ENCODE measurements at places on chromosomes 1 and 21.

- DNase-seq: no peak
Measured at GRCh38 chr21:33975548-33976081, 60.0 kb upstream of the ATP5PO start.

DNA sequence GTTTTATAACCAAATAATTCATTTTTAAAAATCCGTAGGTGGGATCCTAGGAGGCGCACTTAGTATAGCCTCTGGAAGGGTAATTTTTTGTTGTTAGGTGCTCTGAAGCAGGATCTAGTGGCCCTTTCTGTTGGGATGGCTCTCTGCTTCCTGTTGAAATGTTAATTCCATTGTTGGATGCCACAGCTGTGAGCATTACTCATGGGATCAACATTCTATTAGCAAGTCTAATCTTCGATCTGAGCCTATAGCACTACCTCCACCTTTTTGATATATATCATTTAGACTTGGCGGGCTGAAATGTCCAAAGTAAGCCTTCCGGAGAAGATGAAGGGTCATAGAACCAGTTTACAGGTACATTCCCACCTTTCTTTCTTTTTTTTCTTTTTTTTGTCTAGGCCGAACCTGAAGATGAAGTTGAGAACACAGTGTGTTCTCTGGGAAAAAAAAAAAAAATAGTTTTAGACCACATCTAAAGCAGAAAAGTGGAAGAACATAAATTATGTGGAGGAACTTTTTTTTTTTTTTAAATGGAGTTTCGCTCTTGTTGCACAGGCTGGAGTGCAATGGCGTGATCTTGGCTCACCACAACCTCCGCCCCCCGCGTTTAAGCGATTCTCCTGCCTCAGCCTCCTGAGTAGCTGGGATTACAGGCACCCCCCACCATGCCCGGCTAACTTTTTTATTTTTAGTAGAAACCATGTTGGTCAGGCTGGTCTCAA is 1.4 kb downstream of the CXADR start:
- no peak for DNase-seq

DNA sequence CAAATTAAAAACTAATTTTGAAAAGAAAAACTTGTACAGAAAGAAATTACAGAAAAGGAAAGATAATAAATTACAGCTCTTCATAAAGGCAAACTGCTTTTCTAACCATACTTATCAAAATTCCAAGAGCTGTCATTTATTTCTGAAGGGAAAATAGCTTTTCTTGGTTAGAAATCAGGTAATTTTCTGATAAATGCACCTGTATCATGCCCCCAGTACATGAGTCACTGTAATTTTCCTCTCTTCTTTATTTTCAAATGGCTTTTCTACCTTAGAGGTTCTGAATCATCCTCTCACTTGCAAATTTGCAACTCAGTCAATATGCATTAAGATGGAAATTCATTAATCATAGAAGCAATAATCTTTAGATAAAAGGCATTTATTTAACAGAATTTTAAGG is 100.1 kb downstream of the SLC35F3 start:
- no peak for DNase-seq

- peak; percentile 32 for DNase-seq
Measured at GRCh38 chr1:42931108-42931539, 27.5 kb downstream of the SLC2A1 start.

DNA sequence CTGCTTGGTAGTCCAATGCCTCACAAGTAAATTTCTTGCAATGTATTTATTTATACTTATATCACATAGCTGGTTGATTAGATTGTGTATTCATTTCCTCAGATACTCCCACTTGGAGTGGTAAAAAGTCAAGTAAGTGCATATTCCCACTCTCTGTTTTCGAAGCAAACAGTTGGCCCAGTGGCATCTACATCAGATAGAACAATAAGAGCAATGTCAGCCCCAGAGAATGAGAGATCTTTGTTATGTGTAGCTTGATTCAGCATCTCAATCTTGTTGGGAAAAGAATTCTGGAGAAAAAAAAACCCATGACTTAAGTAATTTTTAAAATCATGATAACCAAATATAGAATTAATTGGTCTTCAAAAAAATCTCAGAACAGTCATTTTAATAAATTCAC is 25.5 kb downstream of the RGL1 start:
- DNase-seq: no peak

GRCh38 chr1:48772211-48772610 is 4.5 kb downstream of the BEND5 start:
- no peak for DNase-seq

DNA sequence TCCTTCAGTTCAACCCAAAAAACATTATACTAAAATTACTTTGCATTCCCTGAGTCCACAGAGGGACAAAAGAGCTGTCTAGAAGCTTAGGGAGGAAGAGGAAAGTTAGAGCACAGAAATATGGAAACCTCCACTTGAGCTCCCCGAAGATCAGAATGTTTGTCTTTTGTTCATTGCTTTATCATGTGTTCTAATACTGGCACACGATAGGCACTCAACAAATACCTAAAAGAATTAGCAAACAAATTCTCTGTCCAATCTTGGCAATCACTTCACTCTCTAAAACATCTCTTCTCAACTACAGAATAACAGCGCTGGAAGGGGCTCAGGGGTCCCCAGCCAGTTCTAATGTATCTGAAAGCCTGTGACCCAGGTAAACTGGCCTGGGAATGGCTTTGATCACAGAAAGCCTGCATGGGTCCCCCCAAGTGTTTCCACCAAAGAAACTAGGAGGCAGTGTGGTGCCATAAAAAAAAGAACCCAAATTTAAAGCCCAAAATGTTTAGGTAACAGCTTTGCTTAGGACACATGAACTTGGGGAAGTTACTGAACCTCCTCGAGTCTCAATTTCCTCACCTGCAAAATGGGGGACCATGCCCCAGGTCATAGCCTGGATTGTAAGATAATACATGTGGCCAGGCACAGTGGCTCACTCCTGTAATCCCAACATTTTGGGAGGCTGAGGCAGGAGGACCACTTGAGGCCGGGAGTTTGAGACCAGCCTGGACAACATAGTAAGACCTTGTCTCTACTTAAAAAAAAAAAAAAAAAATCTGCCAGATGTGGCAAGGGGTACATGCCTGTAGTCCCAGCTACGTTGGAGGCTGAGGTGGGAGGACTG is 45.8 kb downstream of the SSBP3 start:
- DNase-seq: no peak

All from SK-N-DZ (cell line).